Activated naive CD8-positive, alpha-beta T cell treated with anti-CD3 and anti-CD28 coated beads, Interleukin-2, amount 50 U/mL, for 24 hours (primary cell): ENCODE measurements at places on chromosomes 7 and 10.

GRCh38 chr10:129766611-129767550 lies 197.2 kb downstream of the EBF3 start:
- no peak for DNase-seq

- no peak for DNase-seq
These were observed 483.1 kb upstream of the CNTNAP2 start for GRCh38 chr7:145633513-145633912.

- DNase-seq = no peak
These were observed 27.4 kb upstream of the PSMG3 start for GRCh38 chr7:1597066-1597760.

GRCh38 chr7:49245062-49245461 lies 320.7 kb downstream of the CDC14C start:
- DNase-seq = no peak

GRCh38 chr7:101121991-101122932 lies 4.6 kb upstream of the SERPINE1 start:
- DNase-seq = no peak

- DNase-seq = no peak
These were observed at the start of gene TAC1 for GRCh38 chr7:97731736-97732564. Gene TAC1 (plus strand): TSS chr7:97732086. CDS start chr7:97732613, 527 bp downstream.

- DNase-seq = no peak
These were observed 689.8 kb upstream of the NRP1 start for GRCh38 chr10:34024282-34024681.

GRCh38 chr7:358352-358751 lies 68.4 kb downstream of the FOXL3 start:
- DNase-seq = no peak

- no peak for DNase-seq
These were observed 8.6 kb downstream of the LZTS2 start for GRCh38 chr10:101007915-101008822.

GRCh38 chr10:19169684-19170083 lies 121.1 kb downstream of the MALRD1 start:
- no peak for DNase-seq

DNA sequence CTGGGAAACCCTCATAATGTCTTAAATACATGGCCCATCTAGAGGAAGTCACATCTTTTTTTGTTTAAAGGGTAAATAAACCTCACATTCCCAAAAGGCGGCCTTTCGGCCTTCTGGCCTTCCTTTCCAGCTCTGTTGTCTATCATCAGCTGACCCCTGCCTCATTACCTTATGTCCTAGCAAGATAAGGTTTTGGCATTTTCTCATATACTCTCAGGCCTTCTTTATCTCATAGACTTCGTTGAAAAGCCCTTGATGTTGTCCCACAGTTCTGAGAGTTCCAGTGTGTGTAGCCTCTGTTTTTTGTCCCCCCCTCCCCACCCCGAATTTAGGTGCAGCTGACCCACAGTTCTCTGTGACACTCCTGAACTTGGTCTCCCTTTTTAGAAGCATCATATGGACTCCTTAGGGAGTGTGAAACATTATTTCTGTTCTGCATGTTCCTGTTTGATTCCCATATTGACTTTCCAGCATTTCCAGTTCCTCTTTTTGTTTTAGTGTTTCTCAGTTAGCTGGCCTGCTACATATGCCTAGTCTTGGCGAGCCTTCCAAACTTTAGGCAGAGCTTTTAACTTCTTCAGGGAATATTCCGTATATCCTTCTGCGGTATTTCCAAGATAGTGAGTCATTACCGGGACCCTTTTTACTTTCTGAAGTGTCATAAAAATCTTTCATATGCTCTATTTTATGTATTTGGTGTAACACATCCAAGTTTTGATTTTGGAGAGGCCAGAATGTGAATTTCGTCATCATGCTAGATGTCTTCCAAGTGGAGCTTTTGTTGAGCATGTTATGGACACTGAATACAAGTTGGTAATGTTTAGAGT lies 138.5 kb downstream of the LRRC4 start:
- no peak for DNase-seq

DNA sequence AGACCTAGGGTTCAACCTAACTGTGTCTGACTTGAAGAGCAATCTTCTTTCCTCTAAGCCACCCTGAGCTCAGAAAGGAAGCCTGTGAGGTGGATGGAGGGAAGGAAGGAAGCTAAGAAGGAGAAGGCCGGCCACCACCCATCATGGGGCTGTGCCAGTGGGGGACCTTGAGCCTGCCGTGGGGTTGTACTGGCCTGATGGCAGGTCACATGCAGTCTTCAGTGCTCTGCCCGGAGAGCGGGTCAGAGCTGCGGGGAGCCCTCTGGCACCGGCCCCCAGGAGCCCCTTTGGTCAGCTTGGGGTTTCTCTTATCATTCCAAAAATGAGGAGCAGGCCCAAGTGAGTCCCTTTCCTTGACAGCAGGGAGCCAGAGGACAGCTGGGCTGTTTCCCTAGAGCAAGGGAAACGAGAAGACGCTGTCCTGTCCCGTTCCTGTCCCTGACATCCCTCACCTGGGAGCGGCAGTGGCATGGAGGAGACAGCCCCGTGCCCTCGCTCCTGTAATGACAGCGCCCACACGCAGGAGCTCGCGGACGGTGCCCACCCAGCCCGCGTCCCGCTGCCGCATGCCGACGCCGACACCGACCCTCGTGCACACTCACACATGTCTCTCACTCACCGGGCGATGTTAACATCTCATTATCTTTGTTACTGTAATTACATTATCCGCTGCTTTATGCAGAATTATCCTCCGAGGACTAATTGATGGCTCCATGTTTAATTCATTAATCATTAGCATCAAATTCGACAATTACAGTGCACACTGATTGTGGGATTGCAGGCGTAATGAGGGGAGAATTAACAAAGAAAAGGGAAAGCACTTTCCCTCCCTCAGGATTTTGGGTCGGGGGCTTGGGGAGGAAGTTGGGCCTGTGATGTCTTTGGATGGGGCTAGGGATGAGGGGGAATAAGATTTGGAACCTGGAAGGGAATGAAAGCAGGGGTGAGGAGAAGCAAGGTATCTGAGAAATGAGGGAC lies 31.3 kb downstream of the GBX1 start:
- no peak for DNase-seq

GRCh38 chr10:45058992-45059561 lies 58.4 kb downstream of the ZNF22 start:
- no peak for DNase-seq

- DNase-seq = no peak
These were observed 55.7 kb upstream of the PRSS58 start for GRCh38 chr7:142313528-142313927.

DNA sequence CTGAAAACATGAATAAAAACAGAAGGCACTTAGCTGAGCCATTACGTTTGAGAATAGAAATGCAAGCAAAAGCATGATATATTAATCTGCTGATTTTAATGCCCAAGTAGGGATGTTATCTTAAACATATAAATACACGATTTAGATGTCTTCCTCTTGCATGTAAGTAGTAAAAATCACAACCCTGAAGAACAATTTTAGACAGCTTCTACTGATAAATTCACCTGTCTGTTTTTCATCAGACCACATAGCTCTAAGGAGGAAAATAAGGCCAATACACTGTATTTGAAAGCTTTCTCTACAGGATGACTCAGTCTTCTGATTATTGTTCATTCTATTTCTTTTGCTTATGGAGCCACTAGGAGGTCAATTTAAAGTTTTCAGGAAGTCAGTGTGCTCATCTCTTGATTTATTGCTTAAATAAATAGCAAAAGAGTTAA lies 210.9 kb upstream of the CHRM2 start:
- DNase-seq = no peak

GRCh38 chr10:116241642-116242410 lies 31.2 kb downstream of the GFRA1 start:
- DNase-seq = no peak
